A549 treated with AZD2906 at 1 μM for 4 hours (cell line): ENCODE measurements at places on chromosomes 12 and 14. TPM values are rescaled to one million over a fixed set of nuclear protein-coding genes. Genes with fewer than 3 reads are reported as not detected.

Gene DTD2
- 12.0 to 18.8 TPM (median 14.4 TPM) in 5 replicates for total RNA-seq

Gene DHRS1
- total RNA-seq = 9.9 to 12.1 TPM (median 12.0 TPM) in 5 replicates

Gene HRK
- 1.4 to 2.1 TPM (median 1.8 TPM) in 5 replicates for total RNA-seq

Gene CLEC7A
- not detected in 5 replicates for total RNA-seq

Gene CDH24
- total RNA-seq = 2.5 to 4.6 TPM (median 4.4 TPM) in 5 replicates

Gene ACTR10
- 43.6 to 50.1 TPM (median 44.4 TPM) in 5 replicates for total RNA-seq

Gene STAB2
- 0.01 TPM in 1 of 5 replicates, not detected in the others for total RNA-seq

Gene TBC1D30
- 0.81 to 1.4 TPM (median 1.2 TPM) in 5 replicates for total RNA-seq

Gene BMP4
- 2.3 to 3.0 TPM (median 2.4 TPM) in 5 replicates for total RNA-seq

Gene NOC4L
- 39.1 to 63.6 TPM (median 58.2 TPM) in 5 replicates for total RNA-seq

Gene MYH7
- total RNA-seq = 0.01 to 0.02 TPM (median 0.02 TPM) in 4 of 5 replicates, not detected in the other

Gene FOS
- 10.7 to 15.0 TPM (median 11.4 TPM) in 5 replicates for total RNA-seq

Gene STYX
- total RNA-seq = 5.3 to 6.8 TPM (median 6.2 TPM) in 5 replicates

Gene KERA
- total RNA-seq = not detected in 5 replicates

Gene MAP1LC3B2
- 1.2 to 1.6 TPM (median 1.3 TPM) in 5 replicates for total RNA-seq

Gene KRT76
- total RNA-seq = not detected in 5 replicates

Gene ZC2HC1C
- total RNA-seq = 5.3 to 6.2 TPM (median 6.0 TPM) in 5 replicates

Gene ASPG
- 0.03 to 0.15 TPM (median 0.08 TPM) in 4 of 5 replicates, not detected in the other for total RNA-seq

Gene SLCO1B1
- total RNA-seq = 0.28 to 0.45 TPM (median 0.35 TPM) in 5 replicates

Gene NPFF
- total RNA-seq = 0.19 to 0.24 TPM in 2 of 5 replicates, not detected in the others

Gene TEAD4
- 40.6 to 50.6 TPM (median 48.4 TPM) in 5 replicates for total RNA-seq

Gene TESPA1
- not detected in 5 replicates for total RNA-seq

Gene COPZ1
- total RNA-seq = 210 to 321 TPM (median 217 TPM) in 5 replicates

Gene PTPRR
- 0.09 to 0.33 TPM (median 0.17 TPM) in 5 replicates for total RNA-seq

Gene MGAT2
- total RNA-seq = 48.6 to 54.4 TPM (median 51.1 TPM) in 5 replicates

Gene CLEC1B
- not detected in 5 replicates for total RNA-seq

Gene REM2
- 0.28 to 0.38 TPM (median 0.33 TPM) in 5 replicates for total RNA-seq

Gene ATG2B
- 5.8 to 10.0 TPM (median 7.4 TPM) in 5 replicates for total RNA-seq

Gene EXOC3L4
- 0.60 to 2.3 TPM (median 1.7 TPM) in 5 replicates for total RNA-seq

Gene TTC7B
- total RNA-seq = 16.0 to 21.4 TPM (median 20.7 TPM) in 5 replicates

Gene DAO
- total RNA-seq = not detected in 5 replicates

Gene PRDM4
- total RNA-seq = 18.5 to 20.5 TPM (median 19.3 TPM) in 5 replicates

Gene KRT82
- total RNA-seq = not detected in 5 replicates

Gene MYF6
- total RNA-seq = not detected in 5 replicates

Gene MEG3
- total RNA-seq = 34.5 to 52.7 TPM (median 43.8 TPM) in 5 replicates

Gene PSMA6
- total RNA-seq = 268 to 316 TPM (median 276 TPM) in 5 replicates

Gene RCOR1
- 29.7 to 44.8 TPM (median 39.7 TPM) in 5 replicates for total RNA-seq

Gene PRB2
- total RNA-seq = not detected in 5 replicates

Gene OR6C2
- not detected in 5 replicates for total RNA-seq

Gene SLC17A8
- 0.02 to 0.06 TPM in 2 of 5 replicates, not detected in the others for total RNA-seq

Gene CLEC4E
- total RNA-seq = 0.16 to 0.66 TPM (median 0.22 TPM) in 5 replicates

Gene DCN
- total RNA-seq = 0.08 to 0.22 TPM (median 0.11 TPM) in 3 of 5 replicates, not detected in the others

Gene GPR68
- 0.24 to 0.49 TPM (median 0.38 TPM) in 5 replicates for total RNA-seq

Gene B4GALNT3
- 0.44 to 0.82 TPM (median 0.54 TPM) in 5 replicates for total RNA-seq

Gene HOXC9
- total RNA-seq = 12.9 to 13.9 TPM (median 13.4 TPM) in 5 replicates

Gene FOXN4
- total RNA-seq = 0.04 to 0.11 TPM (median 0.07 TPM) in 5 replicates

Gene SELPLG
- 0.79 to 1.1 TPM (median 0.94 TPM) in 5 replicates for total RNA-seq

Gene WIF1
- total RNA-seq = not detected in 5 replicates

Gene GPRC5D
- 0.40 TPM in 1 of 5 replicates, not detected in the others for total RNA-seq

Gene TAS2R7
- not detected in 5 replicates for total RNA-seq

Gene THTPA
- 12.3 to 15.0 TPM (median 12.8 TPM) in 5 replicates for total RNA-seq

Gene RHNO1
- total RNA-seq = 44.2 to 47.0 TPM (median 46.3 TPM) in 5 replicates

Gene ATN1
- total RNA-seq = 50.9 to 76.0 TPM (median 73.6 TPM) in 5 replicates

Gene FMNL3
- 1.3 to 2.4 TPM (median 1.9 TPM) in 5 replicates for total RNA-seq

Gene RNASE4
- 4.6 to 9.5 TPM (median 8.4 TPM) in 5 replicates for total RNA-seq
